Right renal cortex interstitium (tissue), 3 donors: ENCODE measurements at places on chromosomes 5 and 9.
A peak's percentile ranks its signal among the peaks of the same experiment; 100 is the strongest.

DNA sequence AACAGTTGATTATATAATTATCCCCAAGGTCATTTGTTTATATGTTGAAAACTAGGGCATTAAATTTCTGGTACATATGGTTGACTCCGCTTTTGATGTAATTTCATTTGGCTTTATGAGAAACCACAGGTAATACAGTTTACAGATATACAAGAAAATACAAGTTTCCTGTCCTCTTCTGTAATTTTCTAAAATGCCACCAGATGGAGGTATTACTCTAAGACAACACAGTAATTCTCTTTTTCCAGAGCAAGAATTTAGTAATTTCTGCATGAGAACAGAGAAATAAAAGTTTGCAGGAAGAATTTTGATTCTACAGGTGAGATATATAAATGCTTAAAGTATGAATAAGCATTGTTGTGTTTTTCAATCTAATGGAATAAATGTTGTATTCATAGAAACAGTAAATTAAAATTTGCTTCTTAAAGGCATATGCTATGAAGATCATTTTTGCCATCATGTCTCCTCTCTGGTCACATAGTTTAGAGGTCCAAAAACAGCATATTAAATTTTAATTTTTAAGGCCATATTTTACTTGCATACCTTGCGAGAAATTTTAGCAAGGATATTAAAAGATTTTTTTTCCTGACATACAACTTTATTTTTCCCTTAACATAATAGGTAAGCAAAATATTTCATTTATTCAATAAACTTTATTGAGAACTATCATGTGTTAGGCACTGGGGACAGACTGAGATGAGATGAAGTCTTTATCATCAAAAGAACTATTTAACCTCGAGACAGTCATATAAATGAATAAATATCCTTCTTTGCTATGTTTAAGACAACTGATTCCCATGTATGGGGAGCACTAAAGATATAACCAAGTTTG is 22.7 kb downstream of the CHD1 start:
- DNase-seq = peak; percentile 27

DNA sequence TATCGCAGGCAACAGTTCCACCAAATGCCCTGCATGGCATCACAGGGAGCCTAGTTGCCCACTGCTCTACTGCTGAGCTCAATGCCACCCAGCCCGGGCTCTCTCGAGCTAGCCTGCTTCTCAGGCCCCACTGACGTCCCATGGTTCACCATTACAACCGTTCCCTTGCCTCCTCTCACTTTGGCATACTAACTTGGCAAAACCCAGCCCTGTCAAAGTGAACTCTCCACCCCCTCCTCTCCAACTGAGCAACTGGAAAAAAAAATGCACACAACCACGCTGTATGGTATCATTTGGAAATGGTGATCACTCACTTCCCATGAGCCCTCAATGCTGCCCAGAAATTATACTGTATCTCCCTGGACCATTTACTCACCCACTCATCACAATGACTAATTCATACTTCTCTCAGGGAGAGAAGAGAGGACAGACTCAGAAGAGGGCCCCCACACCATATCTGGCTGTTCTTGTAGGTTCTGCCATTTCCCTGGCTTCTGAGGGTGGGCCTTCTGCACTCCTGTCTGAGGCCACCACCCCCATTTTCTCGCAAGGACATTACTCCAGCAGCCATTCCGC is 51.4 kb upstream of the RARS1 start:
- DNase-seq = no peak

GRCh38 chr5:151772029-151772845 is 483 bp downstream of the G3BP1 start:
- DNase-seq = peak; percentile 27

DNA sequence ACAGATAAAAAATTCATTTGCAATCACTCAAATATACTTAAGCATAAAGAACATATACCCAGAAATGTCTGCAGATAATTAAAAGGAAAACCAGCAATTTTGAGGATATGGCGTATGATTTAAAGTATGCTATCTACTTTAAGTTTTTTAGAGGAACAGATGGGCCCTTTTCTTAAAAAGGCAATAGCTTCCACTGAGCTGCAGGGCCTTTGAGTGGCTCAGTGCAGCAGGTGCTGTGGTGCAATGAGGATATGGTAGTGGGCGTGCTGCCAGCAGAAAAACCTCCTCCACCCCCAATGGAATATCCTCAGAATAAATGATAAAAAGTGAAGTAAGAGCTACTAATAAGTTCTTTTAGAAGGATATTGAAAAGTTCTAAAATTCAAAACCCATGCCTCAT is 814.5 kb downstream of the MTRR start:
- DNase-seq = no peak

DNA sequence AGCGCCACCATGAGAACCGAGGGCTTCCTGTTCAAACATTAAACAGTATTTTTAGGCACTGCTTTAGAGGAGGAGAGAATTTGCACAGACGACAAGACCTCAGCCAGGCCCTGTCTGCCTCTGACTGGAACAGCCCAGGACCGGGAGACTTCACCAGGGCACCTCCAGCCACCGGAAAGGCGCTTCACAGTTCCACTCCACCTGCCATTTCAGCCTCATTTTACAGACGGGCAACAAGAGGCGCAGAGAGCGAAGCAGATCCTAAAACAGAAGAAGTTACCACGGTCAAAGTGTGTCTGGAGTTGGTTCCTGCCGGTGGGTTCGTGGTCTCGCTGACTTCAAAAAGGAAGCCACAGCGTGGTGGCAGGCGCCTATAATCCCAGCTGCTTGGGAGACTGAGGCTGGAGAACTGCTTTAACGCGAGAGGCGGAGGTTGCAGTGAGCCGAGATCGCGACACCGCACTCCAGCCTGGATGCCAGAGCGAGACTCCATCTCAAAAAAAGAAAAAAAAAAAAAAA is 28.4 kb downstream of the COL23A1 start:
- no peak for DNase-seq

GRCh38 chr9:135039266-135039870 is 48.1 kb upstream of the OLFM1 start:
- no peak for DNase-seq

- no peak for DNase-seq
Measured at GRCh38 chr5:19479562-19479961, 508.4 kb downstream of the CDH18 start.

DNA sequence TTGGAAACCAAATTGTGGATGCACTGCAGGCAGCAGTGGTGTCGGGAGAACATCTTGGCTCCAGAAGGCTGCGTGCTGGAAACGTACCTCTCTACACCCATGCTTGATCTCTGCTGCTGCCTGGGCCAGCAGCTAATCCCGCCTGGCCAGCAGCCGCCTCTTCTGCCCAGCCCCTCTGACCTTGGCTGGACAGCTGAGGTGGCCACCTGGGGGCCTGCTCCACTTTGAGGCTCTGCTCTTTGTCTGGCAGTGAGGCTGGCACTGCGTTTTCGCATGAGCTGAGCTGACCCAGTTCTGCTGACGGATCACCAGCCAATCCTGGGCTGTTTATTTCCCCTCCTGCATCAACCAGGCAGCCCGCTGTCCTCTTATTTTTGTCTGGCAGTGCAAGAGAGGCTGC is 154.9 kb downstream of the TENT4A start:
- DNase-seq = no peak

- no peak for DNase-seq
Measured at GRCh38 chr5:176873541-176874172, 25.5 kb downstream of the HK3 start.

DNA sequence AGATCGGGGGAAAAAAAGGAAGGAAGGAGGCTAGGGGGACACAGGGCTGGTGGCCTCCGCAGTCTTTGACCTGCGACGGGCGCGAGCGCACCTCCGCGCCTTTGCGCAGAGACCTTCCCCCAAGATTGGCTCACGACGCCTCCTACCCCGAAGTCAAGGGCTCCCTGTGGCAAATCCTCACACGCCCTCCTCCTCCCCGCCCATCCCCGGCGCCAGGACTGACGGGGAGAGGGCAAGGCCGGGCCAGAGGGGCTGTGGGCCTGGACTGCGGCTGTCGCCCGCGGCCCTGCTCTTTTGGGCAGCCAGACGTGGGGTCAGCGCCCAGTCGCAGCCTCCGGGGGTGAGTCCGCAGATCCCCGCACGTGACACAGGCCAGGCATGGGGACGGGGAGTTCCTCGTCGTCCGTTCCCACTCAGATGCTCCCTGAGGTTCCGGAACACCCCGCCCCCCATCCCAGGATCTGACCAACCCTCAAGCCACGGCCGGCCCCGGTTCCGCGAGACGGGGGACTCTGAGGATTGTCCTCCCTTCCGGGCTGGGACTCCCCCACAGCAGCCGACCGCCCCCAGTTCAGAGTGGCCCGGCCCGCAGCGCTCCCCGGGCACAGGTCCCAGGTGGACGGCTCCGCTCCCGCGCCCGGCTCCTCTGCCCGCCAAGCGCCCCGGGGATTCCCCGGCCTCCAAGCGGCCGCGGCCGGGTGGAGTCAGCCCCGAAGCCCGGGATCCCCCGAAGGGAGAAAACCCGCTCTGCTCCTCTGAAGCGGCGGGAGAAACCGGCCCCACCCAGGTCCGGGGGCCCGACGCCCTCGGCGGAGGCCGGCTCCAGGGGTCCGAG is 543 bp upstream of the ANKRD33B start:
- DNase-seq = no peak

- DNase-seq = no peak
Measured at GRCh38 chr9:99235926-99236634, 14.0 kb downstream of the SEC61B start.

DNA sequence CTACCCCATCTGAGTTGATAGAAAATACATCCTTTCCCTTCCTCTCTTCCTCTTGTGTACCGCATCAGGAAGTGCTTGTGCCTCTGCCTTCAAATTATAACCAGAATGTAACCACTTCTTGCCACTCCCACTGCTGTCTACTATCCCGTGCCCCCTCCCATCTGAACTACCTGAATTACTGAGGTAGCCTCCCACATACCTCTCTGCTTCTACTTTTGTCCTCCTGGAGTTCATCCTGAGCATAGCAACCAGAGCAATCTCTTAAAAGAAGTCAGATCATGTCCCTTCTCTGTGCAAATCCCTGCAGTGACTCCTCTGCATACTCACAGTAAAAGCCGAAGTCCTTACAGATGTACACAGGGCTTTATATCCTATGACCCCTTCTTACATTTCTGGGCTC is 23.0 kb downstream of the SV2C start:
- DNase-seq = no peak

- no peak for DNase-seq
Measured at GRCh38 chr5:152505442-152506042, 100.5 kb upstream of the NMUR2 start.

DNA sequence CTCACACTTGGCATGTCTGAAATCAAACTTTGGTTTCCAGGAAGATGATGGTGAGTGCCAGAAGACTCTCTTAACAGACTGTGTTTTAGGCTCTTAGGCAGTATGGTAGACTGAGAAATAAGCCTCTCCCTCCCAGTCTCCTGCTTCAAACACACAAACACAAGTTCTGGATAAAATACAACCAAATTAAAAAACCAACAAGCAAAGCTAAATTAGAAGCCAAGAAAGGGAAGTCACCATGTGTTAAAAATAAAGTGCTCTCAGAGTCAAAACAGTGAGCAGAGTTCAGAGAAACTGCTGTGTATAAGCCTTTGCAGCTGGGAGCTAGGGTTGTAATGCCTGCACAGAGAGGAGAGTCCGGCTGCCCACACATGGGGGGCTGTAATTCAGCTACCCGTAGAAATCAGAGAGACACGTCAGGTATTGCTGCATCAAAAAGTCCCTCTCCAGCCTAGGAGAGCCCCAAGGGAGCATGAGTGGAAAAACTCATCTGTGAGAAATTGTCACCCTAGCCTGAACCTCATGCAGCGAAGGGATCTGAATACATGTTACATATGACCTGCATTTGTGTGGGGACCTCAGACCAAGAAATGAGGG is 62.6 kb downstream of the ANGPTL2 start:
- no peak for DNase-seq

DNA sequence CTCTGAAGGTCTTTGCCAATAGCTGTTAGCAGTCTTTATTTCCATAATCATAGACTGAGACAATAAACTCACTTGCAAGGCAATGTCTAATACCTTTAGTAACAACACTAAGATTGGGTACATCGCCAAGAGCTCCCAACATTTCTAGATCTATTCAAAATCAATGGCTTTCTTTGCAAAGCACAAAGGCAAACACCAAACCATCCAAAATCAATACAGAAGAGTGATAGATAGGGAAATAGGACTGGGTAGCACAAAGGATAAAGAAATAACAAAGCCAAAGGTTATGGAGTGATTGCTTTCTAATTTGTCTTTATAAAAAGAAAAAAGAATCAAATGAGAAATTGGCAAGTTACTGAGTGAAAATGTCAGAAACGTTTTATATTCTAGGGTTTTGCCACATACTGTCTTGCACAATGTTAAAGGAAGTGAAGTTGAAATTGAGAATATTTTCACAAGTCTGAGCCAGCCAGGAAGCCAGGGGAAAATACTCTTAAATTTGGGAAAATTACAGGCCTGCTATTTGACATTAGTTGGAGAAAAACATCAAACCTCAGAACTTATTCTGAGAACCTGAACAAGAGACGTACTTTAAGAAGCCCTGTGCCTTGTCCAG is 53.3 kb upstream of the LHFPL2 start:
- DNase-seq = no peak

DNA sequence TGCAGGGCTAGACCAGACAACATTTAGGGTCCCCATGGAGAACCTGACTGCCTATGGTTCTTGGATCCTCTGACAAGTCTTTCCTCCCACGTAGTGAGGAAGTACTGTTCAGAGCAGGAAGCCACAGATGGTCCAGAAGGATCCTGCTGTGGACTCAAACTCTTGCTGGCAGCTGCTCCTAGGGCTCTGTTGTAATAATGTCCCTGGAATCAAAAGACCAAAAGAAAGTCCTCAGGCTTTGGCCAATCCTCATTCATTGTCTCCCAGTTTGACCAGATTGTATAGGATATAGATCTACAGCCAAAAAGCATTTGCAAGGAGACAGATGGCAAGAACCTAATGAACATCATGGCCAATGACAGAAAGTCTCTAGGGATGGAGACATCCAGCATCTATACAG is 53.9 kb downstream of the SEMA6A start:
- DNase-seq = no peak

GRCh38 chr5:142973932-142974331 is 203.8 kb downstream of the ARHGAP26 start:
- DNase-seq = no peak

- no peak for DNase-seq
Measured at GRCh38 chr5:34467436-34467835, 188.7 kb upstream of the RAI14 start.

- DNase-seq = no peak
Measured at GRCh38 chr5:178839319-178839704, 20.4 kb upstream of the ZNF354B start.

DNA sequence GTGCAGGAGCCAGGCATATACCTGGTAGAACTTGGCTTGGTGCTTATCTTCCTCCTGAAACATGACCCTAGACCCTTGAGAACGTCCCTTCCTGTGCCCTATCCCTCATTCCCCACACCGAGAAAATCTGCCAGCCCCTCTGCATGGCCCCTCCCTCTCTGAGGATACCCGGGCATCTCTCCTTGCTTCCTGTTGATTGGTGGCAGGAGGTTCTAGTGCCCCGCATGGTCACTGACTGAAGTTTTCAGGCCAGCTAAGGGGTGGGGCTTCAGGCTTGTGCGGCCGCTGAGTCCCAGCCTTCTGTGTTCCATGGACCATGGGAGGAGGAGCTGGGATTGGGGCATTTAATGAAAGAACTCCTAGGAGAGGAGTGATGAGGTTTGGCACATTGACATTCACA is 22.8 kb downstream of the IGIP start:
- DNase-seq = no peak

GRCh38 chr5:181221105-181221791 is 1.8 kb upstream of the TRIM41 start:
- DNase-seq = no peak
